CD4-positive, alpha-beta T cell treated with Interleukin-12 subunit alpha and Interleukin-12 subunit beta, for 1 hour (primary cell): ENCODE measurements at places on chromosomes 3 and 15.

- DNase-seq: no peak
Observed at GRCh38 chr3:54303517-54304375, 181.4 kb downstream of the CACNA2D3 start.

GRCh38 chr3:19348941-19349564 lies 200.7 kb downstream of the KCNH8 start:
- peak; percentile 7 for DNase-seq

- no peak for DNase-seq
Observed at GRCh38 chr3:109116031-109116430, 1.9 kb downstream of the MORC1 start.

- DNase-seq: no peak
Observed at GRCh38 chr3:16070707-16071106, 103.8 kb upstream of the GALNT15 start.

DNA sequence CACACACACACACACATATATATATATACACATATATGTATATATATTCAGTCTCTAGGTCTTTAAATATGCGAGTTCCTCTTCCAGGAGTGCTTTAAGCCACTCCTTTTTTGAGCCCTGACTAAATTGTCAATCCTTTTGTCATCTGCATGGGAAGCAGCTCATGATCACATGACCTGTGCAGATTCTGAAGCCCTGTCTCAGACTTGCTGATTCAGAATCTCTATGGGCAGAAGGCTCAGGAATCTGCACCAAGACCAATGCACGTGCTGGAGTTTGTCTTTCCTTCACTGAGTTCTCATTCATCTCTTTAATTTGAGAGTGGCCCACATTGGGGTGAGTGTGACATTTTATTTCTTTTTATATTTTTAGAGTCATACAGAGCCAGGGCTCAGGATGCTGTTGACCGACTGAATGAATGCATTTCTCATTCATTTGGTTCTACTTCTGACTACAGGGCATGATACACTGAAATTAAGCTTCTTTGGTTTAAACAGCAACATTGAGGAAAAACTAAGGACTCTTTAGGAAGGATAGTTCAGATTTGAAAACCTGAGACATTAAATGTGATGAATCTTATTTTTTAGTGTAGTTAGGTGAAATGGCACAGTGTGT lies 307.5 kb downstream of the EDEM1 start:
- no peak for DNase-seq

GRCh38 chr3:31880020-31880419 lies 101.0 kb downstream of the OSBPL10 start:
- DNase-seq: no peak

GRCh38 chr3:197026481-197026866 lies 3.1 kb downstream of the MELTF start:
- no peak for DNase-seq

DNA sequence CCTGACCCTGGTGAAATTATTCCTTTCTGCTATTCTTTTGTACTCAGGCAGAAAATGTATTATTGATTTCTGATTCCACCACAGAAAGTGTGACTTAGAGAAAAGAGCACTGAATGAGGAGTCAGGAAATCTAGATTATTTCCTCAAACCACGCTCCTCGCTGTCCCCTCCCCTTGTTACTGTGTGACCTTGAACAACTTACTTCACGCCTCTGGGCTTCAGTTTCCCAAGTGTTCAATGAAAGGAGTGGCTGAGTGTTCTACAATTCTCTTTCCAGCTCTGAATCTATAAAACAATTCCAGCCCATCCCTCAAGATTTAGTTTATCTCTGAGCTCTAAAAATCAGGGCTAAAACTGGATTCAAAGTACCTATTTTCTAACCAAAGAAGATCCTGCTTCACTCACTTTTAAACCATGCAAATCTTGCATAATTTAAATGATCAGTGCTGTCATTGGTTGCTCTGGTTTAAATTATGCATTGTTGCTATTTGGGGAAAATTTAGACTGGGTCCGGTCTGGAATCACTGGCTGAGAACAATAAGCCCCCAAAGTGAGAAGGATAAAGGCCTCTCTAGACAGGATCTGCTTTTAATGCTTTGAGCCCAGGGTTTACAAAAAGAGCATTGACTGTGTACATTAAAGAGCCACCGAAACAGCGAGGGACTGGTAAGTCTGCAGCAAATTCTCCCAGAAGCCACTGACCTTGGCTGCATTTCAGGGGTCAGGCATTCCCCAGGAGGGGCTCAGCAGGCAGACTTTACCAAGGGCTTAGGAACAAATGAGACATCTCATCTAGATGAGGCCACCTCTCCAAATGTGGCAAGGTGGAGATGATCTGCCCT lies 3.2 kb downstream of the TNIK start:
- no peak for DNase-seq

DNA sequence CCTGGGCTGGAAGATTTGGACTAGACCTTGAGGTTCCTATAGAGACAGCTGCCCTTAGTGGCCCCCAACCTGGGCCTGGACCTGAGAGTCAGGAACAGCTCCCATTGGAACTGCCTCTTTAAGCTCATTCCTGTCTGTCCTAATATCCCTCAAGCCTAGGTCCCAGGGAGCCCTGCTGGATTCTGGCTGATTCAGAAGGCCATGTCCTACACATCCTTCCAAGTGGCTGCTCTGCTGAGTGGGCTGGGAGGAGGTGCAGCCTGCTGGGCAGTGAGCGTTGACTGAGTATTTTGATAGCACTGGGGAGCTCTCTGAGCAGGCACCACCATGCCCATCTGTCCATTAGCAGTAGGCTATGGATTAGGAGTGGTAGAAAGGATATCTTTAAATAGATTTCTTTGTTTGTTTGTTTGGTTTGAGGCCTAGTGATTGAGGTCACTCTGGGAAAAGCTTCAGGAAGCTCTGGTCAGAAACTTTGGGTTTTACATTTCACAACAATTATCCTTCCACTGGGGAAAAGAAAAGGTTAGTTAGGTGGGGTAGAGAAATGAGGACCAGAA lies 54.6 kb upstream of the ATOSA start:
- no peak for DNase-seq

GRCh38 chr3:130826516-130827182 lies 67.2 kb upstream of the ATP2C1 start:
- DNase-seq: no peak

DNA sequence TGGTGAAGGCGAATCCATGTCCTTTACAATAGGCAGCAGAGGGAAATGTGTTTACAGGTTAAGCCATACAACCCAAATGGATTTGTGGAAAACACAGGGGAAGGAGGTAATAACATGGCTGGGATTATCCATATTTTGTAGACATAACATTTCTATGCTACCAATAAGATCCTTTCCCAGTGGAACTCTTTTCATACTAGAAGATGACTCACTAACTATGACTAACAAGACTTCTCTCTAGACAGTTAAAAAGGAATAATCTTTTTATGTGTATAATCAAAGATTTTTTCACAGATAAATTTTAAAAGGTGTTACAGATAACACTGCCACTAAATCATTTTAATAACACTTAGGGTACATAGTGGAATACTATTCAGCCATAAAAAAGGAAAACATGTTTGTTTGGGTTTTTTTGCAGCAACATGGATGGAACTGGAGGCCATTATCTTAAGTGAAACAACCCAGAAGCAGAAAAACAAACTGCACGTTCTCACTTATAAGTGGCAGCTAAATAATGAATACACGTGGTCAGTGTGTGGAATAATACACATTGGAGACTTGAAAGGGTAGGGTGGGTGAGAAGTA lies 39.6 kb downstream of the VPS13C start:
- no peak for DNase-seq

DNA sequence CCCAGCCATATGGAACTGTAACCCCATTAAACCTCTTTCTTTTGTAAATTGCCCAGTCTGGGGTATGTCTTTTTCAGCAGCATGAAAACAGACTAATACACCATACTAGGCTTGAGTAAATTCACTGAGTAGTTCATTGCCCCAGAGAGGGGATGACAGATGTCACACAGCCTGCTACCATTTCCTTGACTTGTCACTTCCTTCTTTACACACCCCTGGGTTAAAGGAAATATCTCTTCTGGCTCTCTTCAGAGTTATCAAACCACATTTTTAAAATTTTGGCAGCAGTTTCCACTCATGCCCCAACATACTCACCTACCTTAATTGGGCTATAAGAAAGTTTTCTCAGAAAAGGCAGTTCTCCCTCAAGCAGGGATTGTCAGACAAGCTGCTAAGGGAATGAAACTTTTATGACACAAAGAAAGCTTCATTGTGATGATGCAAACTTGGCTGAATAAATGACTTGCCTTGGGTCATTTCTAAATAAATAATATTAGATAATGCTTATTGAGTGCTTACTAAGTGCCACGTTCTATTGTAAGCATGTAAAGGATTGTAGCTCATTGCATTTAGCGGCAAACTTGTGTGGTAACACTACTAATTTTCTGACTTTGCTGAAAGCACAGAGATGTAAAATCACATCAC lies 68.0 kb upstream of the RBMS3 start:
- DNase-seq: no peak

GRCh38 chr15:39657668-39658067 lies 76.8 kb downstream of the THBS1 start:
- no peak for DNase-seq

DNA sequence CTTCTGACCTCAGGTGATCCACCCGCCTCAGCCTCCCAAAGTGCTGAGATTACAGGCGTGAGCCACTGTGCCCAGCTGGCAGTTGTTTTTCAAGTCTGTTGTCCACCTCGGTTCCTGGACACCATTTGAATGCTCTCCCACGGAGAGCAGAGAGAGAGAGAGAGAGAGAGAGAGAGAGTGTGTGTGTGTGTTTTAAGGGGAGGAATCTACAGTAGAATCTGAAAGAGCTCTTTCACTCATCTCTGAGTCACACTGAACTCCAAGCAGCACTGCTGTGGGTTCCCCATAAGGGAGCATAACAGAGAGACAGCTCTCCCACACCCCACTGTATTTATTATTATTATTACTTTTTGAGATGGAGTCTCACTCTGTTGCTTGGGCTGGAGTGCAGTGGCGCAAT lies 156.6 kb downstream of the RPLP1 start:
- DNase-seq: no peak

DNA sequence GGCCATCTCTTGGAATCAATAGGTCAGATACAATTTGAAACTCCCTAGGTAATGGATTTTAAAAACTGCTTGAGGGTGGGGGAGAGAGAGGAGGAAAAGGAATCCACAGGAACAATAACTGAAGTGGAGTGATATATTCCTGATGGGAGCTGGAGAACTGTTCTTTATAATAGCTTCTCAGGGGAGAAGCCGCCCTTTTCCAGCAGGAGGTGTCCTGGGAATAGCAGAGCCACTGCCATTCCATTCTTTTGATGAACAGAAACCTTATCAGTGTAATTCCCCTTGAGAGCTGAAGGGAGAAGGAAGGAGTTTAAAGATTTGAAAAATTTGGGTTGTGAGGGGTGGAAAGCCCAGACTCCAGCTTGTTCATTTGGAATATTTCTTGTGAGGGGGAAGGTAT lies 504.9 kb upstream of the DPH6 start:
- no peak for DNase-seq

DNA sequence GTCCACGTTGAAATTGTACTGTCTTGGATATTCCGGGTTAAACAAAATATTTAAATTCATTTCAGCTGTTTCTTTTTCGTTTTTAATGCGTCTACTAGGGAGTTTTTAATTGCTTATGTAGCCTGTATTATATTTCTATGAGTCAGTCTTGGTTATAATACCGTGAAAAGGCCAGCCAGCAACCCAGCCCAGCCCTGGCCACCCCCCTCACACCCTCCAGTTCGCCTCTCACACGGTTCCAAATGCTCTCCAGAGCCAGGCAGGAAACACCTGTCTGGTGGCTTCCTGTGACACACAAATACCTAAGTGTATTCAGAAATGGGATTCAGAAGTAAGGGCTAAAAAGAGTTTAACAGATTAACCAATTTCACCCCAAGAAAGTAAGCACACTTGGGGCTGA lies 4.4 kb downstream of the SH3BP5 start:
- DNase-seq: peak; percentile 32

GRCh38 chr3:153249906-153250305 lies 87.9 kb downstream of the RAP2B start:
- no peak for DNase-seq
